AG08396 (cell line): ENCODE measurements at places on chromosomes 12 and 14.

DNA sequence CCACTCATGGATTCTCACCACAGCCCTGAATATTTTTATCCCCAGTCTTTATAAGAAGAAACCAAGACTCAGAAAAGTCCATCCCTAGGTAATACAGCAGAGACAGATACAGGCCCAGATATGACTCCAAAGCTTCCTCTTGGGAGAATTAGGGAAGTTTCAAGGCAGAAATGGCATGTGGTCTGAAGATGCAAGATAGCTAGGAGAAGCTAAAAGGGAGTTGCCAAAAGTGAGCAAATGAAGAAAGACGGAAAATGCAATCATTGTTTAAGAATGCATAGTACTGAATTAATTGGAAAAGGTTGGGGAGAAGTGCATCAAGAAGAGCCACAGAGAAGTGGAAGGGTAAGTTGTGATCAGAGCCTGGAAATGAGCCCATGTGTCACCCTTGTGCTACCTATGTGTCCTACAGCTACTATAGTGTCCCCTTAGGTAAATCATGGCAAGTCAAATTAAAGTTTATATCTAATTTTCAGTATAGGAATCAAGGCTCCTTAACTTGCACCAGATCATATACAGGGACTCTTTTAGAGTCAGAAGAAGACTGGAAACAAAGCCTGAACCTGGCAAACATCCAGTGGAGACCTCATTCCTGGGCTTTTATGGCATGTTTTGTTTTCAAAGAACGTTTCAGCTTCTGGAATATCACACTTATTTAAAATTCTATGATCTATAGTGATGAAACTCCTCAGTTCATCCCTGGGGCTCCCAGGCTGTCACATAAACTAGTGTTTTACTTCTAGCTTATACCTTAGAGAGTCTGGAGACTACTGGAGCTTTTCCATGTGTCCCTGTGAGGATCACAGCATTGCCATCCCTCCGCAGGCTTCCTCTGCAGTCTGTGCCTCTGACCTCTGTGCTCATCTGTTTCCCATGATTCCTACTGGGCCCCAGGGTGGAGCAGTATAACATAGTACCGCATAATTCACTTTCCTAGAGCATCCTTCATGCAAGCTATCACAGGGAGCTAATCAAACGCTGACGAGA, 189.0 kb upstream of the CDKN3 start:
- DNase-seq: no peak

GRCh38 chr12:4227046-4227445, 46.5 kb upstream of the CCND2 start:
- no peak for DNase-seq

GRCh38 chr12:126685636-126686035, 1581.3 kb upstream of the TMEM132C start:
- no peak for DNase-seq

DNA sequence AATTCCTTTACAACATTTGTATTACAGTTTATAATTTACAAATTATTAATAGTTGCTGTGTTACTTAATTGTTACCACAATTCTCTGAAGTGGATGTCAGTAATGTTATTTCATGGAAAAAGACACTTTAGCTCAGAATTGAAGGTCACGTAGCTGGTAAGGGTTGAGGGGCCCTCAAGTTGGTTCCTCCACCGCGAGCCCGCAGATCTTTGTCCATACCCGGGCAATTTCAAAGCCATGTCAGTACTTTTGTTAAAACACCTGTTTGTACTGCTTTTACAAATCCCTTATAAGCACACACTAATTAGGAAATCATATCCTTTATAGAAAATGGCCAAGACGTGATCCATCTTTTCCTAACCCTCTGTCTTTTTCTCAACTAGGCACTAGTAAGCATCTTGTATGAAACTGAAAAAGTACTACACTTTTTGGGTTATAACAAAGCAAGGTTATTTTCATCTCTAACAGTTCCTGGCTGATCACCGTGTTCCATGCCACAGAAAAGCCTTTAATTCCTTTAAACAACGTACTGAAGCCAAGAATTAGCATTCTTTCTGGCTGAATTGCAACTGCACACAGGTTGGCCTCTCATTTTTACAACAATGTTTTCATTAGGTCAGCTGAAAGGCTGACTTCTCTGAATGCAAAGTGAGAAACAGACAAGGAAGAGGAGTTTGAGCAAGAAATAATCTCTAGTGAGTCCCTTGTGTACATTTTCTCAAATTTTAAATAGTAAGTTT, 76.1 kb downstream of the CNTN1 start:
- DNase-seq: no peak

- DNase-seq: no peak
Observed at GRCh38 chr12:1593174-1594005, 991 bp downstream of the FBXL14 start.

DNA sequence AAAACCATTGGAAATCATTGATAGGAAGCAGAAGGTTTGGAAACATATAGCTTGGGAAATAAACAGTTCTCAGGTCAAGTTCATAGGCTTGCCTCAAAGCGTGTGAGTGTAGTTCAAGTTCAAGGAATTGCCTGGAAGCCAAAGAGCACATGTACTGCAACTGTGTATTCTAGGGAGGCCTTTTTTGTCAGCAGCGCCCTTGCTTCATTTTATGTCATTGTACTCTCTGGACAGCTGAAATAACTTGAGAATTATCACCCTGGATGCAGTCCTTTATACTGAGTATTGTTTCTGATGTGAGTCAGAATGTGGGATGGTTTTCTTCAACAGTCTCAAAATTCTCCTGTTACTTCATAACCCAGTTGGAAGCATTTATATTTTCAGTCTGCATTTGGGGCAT, 16.0 kb upstream of the EVL start:
- DNase-seq: no peak

GRCh38 chr14:37594238-37594970, 645 bp downstream of the FOXA1 start:
- peak; percentile 86 for DNase-seq

DNA sequence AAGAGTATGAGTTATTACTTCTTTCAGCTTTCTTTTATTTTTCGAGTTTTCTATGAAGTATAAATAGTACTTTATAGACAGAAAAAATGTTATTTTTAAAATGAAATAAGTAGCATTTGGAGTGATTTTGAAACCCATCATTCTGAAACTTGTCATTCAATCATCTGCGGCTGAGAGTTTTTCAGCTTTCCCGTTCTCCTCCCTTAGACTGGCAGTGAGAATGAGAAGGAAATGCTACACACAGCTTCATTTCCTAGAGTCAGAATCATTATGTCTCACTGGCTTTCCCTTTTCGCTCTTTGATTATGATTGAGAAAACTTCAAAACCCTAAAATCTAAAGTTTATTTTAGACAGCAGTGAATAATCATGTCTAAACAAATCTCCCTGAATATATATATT, 33.7 kb upstream of the GNPNAT1 start:
- no peak for DNase-seq

GRCh38 chr14:81831128-81831820, 297.6 kb upstream of the SEL1L start:
- DNase-seq: no peak

DNA sequence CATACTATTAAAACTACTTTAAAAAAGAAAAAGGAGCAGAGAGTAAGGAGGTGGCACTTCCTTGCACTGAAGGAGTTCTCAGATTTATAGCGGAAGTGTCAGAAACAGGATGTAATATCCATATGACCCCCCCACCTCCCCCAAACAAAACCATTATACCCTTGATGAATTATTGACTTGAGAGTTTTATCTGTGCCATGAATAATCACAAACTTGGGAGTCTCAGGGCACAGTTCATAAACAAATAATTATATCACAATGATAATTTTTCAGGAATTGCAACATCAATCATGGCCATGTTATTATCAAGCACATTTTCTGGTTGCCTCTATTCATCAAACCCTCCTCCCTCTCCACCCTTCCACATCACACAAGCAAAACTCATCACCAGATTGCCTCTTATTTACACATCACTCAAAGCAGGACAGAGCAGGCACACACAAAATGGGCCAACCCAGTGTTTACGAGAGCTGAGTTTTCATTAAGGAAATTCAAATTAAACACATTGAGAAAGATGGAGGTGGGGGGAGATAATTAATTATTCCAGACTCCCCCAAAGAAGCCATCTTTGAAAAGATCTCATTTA, 141.4 kb downstream of the EGLN3 start:
- DNase-seq: no peak

DNA sequence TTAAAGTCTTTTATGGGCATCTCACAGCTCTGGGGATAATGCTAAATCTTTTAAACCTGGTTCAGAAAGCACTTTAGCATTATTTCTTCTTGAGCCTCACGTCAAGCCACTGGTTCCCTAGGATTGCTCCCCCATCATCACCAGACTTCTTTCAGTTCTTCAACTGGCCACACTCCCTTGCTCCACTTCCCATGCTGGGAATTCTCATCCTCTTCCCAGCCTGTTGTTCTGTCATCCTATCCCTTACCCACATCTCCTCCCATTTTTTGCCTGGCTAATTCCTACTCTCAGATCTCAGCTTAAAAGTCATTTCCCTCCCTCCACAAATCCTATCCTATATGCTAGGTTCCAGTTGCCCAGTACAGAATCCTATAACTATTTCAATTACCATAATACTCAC, 14.4 kb downstream of the FERMT2 start:
- DNase-seq: no peak

GRCh38 chr12:14664434-14665023, 31.9 kb downstream of the GUCY2C start:
- peak; percentile 17 for DNase-seq

DNA sequence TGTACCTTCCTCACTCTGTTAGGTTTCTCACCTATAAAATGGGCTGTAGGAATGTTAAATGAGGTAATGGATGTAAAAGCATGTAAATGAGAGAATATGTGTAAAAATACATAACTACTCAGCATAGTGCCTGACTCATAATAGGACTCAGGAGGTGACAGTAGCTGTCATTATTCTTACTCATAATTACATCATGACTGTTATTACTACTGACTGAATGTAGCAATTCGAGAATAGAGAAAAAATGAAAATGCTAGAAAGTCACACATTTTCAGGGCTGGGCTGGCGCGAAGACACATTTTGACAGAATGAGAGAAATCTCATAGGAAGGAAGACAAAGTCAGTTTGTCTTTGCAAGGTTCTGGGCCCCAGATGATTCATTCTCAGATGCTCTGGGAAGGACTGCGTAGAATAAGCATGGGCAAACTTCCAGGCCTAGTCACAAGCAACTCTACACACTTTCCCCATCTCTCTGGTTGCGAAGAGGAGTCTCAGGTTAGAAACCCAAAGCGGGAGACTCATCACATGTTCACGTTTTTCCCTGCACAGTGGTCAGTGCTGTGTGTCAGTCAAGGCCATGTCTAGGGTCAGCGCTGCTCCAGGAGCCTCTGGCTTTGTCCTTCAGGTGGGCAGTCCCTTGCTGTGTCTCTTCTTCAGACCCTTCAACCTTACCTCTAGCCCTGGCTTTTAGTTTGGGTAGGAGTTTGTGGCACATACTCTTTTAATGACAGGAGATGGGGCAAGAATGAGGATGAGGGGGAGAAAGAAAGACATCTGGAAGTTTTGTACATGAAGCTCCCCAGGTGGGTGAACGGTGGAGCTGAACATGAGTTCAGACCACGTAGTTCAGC, 8.4 kb downstream of the GPRC5A start:
- peak; percentile 55 for DNase-seq

GRCh38 chr12:6750506-6750905, 2.4 kb downstream of the MLF2 start:
- no peak for DNase-seq

- DNase-seq: peak; percentile 77
Observed at GRCh38 chr12:53695152-53696145, 19.6 kb upstream of the ATP5MC2 start.

DNA sequence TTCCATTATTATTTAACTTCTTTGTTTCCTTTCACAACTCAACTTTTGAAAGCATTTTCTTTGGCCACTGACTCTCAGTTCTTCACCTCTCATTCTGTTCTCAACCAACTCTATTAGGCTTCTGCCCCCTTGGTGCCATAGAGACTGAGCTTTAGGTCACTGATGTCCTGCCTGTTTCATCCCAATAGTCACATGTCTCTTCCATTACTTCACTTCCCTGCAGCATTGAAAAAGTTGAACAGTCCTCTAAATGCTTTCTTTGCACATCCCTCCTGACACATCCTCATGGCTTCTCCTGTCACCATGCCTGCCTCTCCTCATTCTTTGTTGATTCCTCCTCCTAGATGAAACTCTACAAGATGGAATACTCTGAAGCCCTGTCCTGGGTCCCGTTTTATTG, 2.7 kb downstream of the CLEC12A start:
- DNase-seq: no peak

DNA sequence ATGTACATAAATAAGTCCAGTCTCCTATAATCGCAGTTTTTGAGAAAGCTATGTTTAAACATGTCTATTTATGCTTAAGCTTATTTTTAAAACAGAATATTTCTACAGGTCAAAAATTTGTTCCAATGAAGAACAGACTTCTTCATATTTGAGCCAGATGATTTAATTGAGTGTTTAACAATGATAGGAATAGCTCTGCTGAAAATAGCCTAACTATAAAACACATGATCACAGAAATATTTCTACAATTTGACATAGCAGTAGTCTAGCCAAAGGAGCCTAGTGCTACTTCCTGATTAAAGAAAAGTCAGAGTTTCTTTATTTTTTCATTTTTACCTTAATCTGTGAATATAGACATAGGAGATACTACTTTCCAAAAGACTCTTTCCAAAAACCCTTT, 29.4 kb downstream of the DCP1B start:
- no peak for DNase-seq

- DNase-seq: peak; percentile 28
Observed at GRCh38 chr12:95582230-95583058, 31.2 kb upstream of the USP44 start.

DNA sequence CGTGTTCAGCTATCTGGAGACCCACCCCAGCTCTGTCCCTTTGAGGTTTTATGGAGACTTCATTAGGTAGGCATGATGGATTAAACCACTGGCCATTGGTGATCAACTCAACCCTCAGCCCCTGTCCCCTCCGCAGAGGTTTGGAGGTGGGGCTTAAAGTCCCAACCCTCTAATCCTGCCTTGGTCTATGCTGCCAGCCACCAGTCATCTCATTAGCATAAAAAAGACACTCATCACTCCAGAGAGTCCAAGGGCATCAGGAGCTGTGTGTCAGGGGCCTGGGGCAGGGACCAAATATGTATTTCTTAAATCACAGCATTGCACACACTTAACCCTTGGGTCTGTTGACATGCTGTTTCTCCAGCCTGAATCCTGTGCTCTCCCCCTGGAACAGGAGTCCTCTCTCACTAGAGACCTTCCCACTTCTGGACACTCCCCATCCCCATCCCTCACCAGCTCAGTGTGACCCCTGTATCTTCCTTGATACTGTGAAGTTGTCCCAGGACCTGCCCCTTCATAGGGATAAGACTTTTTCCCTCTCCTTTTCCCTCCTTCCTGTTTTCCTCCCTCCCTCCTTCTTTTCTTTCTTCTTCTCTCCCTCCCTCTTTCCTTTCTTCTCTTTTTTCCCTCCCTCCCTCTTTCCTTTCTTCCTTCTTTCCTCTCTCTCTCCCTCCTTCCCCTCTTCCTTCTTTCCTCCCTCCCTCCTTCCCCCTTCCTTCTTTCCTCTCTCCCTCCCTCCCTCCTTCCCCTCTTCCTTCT, 54.7 kb upstream of the CLMN start:
- no peak for DNase-seq

- DNase-seq: no peak
Observed at GRCh38 chr12:130137040-130138018, 24.9 kb upstream of the FZD10 start.
